Stimulated activated CD8-positive, alpha-beta memory T cell treated with anti-CD3 and anti-CD28 coated beads, Interleukin-7, amount 100 ng/mL, for 48 hours (primary cell): ENCODE measurements at places on chromosomes 5 and 9.

- no peak for DNase-seq
These were observed 10.0 kb upstream of the BOD1 start for GRCh38 chr5:173626505-173626820.

- no peak for DNase-seq
These were observed 674.5 kb downstream of the PRELID2 start for GRCh38 chr5:145160679-145161078.

DNA sequence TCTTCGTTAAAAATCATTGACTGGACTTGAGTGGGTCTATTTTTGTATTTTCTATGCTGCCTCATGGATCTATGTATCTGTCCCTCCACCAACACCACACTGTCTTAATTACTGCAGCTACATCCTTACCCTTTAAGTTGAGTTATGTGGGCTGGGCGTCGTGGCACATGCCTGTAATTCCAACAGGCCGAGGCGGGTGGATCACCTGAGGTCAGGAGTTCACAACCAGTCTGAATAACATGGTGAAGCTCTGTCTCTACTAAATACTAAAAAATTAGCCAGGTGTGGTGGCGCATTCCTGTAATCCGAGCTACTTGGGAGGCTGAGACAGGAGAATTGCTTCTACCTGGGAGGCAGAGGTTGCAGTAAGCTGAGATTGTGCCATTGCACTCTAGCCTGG, 48.2 kb downstream of the XRCC4 start:
- no peak for DNase-seq

DNA sequence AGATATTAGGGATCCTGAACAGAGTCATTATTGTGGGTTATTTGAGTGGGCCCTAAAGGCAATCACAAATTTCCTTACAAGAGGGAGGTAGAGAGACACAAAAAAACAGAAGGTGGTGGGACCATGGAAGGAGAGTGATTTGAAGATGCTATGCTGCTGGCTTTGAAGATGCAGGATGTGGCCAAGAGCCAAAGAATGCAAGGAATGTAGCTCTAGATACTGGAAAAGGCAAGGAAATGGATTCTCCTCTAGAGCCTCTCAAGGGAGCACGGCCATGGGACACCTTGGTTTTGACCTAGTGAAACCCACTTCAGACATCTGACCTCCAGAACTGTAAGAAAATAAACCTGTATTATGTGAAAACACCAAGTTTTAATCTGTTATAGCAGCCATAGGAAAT, 53.8 kb downstream of the TTC39B start:
- no peak for DNase-seq

DNA sequence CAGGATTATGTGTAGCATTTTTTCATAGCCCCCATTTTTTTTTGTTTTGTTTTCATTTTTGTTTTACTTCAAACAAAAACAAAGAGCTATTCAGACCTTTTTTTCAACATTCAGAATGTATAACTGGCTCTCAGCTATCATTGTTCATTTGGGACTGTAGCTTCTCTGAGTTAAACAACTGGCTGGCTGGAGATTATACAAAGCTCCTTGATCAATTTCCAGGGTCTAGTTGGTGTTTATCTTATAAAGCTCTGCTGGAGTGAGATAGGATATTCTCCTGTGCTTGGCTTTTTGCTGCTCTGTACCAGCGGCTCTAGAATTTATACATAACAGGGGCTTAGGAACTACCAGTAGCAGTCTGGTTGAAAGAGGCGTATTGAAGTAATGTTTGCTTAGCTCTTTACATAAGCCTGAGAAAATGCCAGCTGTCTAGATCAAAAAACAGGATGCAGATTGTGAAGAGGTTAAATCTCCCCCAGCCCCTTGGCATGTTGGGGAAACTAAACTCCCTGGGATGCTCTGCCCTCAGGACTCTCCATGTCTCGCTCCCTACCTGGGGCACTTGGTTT, 15.2 kb downstream of the GARNL3 start:
- DNase-seq: no peak

DNA sequence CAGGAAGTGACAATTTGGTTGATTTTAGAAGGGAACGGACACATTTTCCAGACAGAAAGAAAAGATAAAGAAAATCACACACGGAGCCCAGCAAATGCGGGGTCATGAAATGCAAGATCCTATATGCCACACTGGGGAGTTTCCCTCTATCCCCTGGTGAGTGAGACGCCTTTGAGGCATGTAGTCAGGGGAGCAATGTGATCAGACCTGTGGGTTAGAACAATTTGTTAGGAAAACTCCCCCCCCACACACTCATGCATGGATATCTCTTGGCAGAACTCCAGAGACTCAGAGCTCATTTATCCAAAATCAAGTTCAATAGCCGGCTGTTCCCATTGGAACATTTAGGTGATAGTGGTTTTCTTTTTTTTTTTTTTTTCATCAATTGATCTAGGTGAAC, 71.7 kb upstream of the TRIO start:
- no peak for DNase-seq

DNA sequence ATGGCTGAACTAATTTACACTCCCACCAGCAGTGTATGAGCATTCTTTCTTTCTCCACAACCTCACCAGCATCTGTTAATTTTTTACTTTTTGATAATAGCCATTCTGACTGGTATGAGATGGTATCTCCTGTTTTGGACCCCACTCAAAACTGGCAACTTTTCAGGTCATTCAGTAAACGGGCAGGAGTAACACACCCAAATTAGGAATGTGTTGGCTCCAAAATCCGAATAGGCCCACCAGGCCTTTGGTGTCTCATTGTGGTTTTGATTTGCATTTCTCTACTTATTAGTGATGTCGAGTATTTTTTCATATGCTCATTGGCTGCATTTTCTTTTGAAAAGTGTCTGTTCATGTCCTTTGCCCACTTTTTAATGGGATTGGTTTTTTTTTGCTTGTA, 517.1 kb downstream of the TMEM232 start:
- DNase-seq: no peak

DNA sequence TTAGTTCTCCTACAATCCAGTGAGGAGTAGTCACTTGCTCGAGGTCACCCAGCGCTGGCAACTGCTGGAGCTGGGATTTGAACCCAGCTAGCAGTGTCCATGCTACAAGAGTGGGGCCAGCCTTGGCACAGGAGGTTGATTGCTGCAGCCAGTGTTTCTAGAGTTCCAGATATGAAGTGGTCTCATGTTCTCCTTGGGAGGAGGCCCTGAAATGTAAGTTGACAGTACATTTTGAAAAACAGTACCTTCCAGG, 802 bp downstream of the CCDC107 start:
- DNase-seq: no peak

- DNase-seq: no peak
These were observed 109.7 kb upstream of the PCA3 start for GRCh38 chr9:76654575-76654974.

GRCh38 chr5:123300266-123300665, 122.9 kb downstream of the CEP120 start:
- no peak for DNase-seq

GRCh38 chr5:6736524-6737042, 23.4 kb downstream of the TENT4A start:
- no peak for DNase-seq

DNA sequence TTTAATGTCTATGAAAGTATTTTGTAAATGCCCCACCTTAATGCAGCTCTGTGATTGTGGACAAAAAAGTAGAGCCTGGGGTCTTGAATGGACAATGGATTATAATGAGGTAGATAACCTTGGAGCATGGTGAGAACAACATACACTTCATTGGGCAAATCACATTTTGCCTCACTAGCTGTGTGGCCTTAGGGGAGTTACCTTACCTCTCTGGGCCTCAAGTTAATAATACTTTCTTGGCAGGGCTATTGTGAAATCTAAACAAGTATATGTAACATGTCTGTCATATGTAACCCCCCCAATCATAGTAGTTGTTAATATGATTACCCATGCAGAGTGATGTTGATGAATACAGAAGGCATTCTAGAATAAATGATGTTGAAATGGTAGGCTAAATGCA, 213.6 kb upstream of the ANKRD55 start:
- DNase-seq: no peak

GRCh38 chr9:15524845-15525455, 14.2 kb upstream of the PSIP1 start:
- DNase-seq: no peak

- no peak for DNase-seq
These were observed 27.4 kb upstream of the F2RL1 start for GRCh38 chr5:76791461-76791860.

DNA sequence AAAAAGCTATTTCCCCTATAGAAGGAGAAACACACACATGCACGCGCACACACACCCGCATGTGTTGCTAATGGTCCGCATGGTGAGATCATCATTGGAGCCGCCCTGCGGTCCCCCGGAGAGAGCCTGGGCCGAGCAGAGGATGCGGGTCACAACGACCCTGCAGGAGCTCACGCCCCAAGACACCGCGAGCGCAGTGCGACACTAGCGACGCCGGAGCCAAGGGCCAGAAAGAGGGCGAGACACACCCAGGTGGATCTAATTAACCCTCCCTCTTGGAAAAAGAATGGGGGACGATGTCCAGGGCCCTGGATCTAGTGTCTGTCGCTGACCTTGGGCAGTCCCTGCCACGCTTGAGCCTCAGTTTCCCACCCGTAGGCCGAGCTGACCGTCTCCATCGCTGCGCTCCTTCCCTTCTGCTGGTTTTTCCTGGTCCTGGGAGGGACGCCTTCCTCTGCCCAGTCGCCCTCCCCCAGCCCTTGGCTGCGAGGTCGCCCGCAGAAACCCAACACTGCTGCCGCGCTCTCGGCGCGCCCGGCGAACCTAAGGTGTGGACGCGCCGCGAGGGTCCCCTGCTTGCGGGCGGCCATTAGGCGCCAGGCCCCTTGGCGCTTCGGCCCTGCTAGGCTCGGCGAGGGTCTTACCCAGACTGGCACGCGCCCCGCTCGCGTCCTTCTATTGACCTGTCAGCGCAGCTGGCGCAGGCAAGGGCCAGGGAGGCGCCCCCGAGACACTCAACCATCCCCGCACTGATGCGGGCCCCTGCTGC, 47.5 kb upstream of the RNF20 start:
- DNase-seq: no peak

DNA sequence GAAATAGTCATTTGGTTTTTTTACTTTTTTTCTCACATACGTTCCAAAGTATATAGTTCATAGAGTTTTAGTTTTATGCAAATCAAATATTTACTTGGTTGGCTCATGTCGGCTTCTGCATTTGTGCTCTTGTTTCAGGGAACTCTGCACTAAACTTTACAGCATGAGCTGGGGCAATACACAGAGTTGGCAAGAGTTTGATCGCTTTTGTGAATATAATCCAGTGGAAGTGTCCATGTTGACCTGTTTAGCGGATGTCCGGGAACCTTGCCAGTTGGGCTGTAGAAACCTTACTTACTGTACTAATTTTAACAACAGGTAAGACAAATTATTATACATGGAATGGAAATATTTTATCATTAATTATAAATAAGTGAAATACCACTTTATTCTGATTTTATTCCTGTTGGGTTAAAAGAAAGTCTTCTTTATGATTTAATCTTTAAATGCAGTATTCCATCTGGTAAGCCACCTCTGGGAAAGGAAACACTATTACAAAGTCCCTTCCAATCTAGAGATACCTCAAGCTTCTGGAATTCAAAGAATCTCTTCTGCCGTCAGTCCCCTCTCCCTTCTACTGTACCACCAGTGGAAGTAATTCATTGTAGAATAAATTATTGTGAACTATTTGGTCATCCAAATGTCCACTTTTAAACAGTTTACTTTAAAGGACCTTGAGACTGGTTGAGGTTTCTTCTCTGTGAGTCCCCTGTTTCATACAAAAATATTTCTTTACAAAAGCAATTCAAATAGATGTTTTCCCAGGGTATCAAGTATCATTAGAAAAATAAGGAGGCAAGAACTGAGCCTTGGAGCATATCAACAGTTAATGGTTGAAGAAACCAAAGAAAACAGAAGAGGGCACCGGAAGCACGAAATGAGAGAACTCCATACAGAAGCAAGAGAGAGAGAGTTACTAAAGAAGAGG, 45.2 kb upstream of the GLIPR2 start:
- no peak for DNase-seq

DNA sequence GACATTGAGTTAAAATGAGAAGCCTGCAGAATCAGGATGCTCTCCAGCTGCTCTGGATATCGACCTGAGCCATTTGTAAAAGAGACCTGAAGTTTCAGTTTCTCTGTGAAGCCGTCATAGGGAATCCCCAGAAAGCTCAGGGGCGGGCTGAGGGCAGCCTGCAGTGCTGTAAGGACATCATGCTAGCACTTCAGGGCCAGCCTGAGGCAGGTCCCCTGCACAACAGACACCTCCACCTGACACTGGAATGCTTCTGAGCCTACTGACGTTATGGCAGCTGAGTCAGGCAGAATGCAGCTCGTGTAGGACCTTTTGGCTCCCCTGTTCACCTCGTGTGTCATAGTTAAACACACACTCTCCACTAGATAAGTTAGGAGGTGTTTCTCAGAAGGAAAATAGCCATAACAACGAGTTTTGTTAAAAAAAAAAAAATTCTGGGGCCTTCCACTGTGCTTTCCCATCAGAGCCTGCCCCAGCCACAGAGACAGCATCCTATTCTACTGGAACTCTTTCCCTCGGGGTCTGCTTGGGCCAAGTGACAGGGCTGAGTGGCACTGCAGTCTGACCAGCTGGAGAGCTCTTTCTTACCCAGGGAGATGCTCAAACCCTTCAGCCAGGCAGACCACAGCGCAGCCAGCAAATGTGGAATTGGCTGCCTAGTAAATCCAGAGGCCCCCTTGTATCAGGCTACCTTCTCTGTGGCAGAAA, 354.9 kb downstream of the DIRAS2 start:
- no peak for DNase-seq

GRCh38 chr5:157971571-157972216, 112.7 kb upstream of the CLINT1 start:
- no peak for DNase-seq

DNA sequence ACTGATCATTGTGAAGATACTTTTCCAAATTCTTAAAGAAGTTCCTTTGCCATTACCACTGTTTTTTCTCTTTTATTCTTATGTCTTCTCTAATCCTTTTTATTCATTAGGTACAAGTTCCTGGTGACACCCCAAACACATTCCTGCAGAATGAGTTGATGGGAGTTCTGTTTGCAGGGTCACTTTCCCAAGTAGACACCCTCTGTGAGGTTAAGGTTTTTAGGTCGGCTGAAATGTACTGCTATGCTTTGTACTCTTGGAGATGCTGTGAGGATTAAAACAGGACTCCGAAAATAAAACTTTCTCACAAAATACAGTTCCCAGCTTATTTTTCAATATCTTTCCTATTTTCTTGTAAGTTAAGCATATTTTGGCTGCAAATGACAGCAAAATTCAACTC, 143.3 kb upstream of the TLE4 start:
- DNase-seq: no peak
